ENCODE measurements at places on chromosomes 7 and 10.

DNA sequence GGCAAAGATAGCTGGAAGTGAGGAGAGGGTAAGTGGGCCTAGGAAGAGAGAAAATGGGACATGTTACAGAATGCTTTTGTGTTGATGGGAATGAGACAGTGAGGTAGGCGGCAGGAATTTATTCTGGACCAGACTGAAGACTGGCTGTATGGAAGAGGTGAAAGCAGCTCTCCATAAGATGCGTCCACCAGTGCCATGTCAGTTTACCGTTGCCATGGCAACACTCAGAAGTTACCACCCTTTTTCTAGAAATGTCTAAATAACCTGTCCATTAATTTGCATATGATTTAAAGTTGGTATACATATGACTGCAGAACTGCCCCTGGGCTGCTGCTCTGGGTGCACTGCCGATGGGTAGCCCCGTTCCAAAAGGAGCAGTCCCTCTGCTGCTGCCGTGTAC, 46.7 kb downstream of the RAB18 start:
- no peak for DNase-seq

DNA sequence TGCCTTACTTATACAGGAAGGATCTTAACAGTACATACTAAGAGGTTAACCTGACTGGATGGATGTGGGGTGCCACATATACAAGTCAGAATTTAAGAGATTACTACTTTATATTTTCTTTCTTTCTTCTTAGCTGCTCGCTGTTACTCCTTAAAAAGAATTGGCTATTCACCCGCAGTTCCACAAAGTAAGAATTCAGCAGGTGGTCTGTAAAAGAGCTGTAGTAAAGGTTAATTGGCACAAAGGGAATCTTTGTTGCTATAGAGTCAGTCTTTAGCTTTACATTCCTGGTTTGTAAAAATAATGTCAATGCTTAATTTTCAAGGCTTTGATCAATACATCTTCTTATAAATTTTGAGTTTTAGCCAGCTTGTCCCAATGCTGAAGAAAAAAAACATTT, 43.2 kb downstream of the RALA start:
- DNase-seq: no peak

GRCh38 chr7:120955577-120956149, 5.1 kb downstream of the ING3 start:
- DNase-seq: no peak

GRCh38 chr7:51123322-51124019, 193.1 kb downstream of the COBL start:
- no peak for DNase-seq
